Putamen (tissue), 1 donor: ENCODE measurements at places on chromosomes 11 and 22.

GRCh38 chr11:24390016-24390415, 106.8 kb upstream of the LUZP2 start:
- no peak for DNase-seq

DNA sequence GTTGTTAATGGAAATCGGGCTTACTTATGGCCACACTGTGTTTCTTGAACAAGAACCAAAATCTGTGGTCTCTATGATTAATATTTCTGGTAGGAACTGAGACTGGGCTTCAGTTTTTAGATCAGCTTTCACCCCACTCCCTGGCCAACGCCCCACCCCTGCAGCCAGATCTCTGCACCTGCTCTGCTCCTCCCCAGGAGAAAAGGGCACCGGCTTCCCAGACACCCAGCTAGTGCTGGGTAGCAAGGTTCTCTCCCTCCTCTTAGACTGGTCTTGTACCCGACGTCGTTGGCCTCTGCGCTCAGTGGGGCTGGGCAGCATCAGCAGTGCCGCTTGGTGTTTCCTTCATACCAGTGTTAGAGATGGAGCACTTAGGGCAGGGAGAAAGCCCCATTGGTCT, 17.0 kb upstream of the CTTN start:
- no peak for DNase-seq

DNA sequence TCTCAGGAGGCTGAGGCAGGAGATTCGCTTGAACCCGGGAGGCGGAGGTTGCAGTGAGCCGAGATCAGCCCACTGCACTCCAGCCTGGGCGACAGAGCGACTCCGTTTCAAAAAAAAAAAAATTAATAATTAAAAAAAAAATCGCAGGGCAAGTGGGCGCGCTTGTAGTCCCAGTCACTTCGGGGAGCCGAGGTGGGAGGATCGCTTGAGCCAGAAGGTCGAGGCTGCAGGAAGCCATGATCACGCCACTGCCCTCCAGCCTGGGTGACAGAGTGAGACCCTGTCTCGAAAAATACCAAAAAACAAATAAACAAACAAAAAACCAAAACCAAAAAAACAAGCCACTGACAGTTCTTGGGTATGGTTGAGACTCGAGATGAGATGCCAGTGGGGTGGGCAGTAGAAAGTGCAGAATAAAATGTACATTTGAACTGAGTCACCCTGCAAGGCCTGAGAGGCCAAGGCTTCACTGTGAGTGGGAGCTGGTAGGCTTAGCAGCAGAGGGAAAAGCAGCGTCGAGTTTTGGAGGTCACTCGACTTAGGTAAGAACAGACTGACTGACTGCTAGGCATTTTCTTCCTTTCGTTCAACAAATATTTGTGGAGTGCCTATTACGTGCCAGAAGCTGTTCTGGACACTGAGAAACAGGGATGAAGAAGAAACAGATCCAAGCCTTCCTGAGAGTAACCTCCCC, 635 bp upstream of the LDHA start:
- DNase-seq, result no peak

DNA sequence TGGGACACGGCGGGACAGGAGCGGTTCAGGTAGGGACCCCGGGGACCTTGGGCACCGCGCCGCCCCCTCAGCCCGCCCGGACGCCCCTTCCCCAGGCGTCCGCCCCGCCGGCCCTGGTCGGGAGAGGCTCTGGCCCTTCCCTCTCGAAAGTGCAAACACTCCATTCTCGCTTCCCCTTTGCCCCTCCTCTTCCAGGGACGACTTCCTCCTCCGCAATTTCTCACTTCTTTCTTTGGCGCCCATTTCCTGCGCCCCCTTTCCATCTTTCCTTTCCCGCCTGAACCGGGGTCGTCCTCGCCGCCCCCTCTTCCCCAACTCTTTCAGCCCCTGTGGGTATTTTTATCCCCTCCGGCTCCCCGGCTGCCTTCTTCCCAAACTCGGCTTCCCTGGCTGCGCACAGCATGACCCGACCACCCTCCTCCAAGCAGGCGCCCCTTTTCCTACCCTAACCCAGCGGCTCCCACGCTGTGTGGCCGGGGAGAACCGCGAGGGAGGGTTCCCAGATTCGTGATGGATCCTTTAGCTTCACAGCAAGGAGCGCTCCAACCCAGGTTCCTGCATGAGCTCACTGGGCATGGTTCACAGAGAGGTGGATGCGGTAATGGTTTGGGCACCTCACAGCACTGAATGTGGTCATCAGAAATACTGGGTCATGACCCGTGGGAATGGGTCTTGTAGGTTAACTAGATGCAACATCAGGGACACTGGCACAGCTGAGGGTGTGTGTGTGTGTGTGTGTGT, 689 bp downstream of the RAB39A start:
- DNase-seq, result peak; percentile 29

GRCh38 chr22:23632178-23632577, at the start of gene DRICH1:
TSS of gene DRICH1 (minus strand) at chr22:23632321. CDS start at chr22:23632023, 298 bp downstream.
- no peak for DNase-seq

- no peak for DNase-seq
Measured at GRCh38 chr11:106021181-106021966, 666 bp downstream of the MSANTD4 start.

- DNase-seq, result no peak
Measured at GRCh38 chr11:46907606-46908005, 10.7 kb downstream of the LRP4 start.

DNA sequence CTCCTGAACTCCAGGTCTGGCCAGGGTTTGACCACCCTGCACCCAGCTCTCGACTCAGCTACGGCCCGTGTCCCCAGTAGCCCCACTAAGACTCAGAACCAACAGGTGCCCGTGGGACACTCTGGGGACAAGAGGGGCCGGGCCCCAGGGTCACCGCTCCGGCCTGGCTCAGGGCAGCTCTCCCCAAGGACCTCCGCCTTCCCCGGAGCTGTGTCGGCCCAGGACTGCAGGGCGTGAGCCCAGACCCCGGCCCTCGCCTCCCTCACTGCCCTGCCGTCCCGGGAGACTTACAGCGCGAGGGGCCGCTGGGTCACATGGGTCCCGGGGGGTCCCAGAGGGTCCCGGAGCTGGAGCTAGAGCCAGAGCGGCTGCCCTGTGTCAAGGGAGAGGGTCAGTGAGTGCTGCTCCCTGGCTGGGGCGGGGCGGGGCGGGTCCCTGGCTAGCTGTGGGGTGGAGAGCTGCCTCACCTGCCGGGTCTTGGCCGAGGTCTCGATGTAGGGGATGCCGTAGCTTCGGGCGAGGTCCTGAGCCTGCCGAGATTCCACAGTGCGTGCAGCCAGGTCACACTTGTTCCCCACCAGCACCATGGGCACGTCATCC, 2.3 kb downstream of the HRAS start:
- DNase-seq, result no peak

DNA sequence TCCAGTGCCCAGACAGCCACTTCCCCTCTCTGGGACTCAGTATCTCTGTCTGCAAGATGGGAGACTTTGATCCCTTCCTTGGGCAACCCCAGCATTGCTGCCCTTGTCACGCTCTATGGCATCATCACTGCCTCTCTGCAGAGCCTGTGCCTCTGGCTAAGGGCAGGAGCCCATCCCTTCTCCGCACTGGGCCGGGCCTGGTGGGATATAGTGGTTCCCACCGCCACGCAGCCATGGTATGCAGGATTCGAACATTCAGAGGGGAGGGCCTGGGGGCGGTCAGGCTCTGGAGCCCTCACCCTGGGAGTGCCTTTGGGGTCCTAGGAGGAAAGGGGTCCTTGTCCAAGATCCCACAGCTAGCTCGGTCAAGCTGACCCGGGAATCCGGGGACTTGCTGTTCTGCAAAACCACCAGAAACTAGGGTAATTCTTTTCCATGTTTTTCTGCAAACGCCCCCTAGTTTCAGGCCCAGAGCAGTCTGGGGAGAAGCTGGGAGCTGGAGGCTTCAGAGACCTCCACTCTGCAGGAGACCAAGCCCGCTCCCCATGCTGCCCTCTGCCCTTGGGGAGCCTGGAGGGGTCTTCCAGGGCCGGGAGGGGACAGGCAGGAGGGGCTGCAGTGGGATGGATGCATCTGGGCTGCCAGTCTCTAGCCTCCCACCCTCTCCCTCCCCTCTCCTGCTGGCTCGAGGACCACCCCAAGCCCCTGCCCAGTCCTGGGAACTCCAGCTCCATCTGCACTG, 24.4 kb upstream of the CBX7 start:
- DNase-seq, result no peak

GRCh38 chr11:13368041-13368446, 90.5 kb downstream of the BMAL1 start:
- DNase-seq, result peak; percentile 82
